ENCODE measurements at places on chromosomes 4 and X.

GRCh38 chrX:39442332-39442731, 641.1 kb downstream of the MID1IP1 start:
- DNase-seq = no peak

GRCh38 chr4:76677571-76678326, 220.2 kb downstream of the SOWAHB start:
- no peak for DNase-seq

DNA sequence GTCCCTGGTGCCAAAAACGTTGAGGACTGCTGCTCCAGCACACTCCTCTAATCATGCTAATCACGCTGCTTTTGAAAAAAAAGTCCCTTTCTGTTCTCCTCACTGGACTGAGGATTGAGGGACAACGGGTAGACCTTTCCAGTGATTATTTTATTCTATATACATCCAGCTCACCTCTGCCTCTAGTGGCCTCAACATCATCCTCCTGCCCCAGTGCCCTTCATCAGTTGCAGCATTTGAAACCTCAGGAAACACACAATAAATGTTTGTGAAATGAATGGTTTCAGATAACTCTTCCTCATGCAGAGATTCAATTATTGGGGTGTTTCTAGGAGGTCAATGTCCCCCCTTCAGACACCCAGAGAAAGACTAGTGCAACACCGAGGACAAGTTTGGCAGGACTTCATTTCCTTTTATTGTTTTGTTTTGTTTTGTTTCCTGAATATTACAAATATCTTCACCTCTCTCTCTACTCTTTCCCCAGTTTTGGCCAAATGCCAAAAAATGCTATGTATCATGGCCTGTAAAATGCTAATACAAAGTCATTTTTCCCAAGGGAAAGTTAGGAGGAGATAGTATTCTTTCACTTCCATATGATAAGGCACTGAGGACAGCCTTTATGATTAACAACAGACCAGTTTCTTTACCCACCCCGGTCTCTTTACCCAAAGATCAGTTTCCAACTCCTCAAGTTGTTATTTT, 460.1 kb upstream of the SLIT2 start:
- no peak for DNase-seq

- DNase-seq = no peak
Observed at GRCh38 chr4:72900952-72901351, 168.6 kb downstream of the COX18 start.

GRCh38 chr4:41120297-41121217, 93.8 kb downstream of the APBB2 start:
- no peak for DNase-seq

DNA sequence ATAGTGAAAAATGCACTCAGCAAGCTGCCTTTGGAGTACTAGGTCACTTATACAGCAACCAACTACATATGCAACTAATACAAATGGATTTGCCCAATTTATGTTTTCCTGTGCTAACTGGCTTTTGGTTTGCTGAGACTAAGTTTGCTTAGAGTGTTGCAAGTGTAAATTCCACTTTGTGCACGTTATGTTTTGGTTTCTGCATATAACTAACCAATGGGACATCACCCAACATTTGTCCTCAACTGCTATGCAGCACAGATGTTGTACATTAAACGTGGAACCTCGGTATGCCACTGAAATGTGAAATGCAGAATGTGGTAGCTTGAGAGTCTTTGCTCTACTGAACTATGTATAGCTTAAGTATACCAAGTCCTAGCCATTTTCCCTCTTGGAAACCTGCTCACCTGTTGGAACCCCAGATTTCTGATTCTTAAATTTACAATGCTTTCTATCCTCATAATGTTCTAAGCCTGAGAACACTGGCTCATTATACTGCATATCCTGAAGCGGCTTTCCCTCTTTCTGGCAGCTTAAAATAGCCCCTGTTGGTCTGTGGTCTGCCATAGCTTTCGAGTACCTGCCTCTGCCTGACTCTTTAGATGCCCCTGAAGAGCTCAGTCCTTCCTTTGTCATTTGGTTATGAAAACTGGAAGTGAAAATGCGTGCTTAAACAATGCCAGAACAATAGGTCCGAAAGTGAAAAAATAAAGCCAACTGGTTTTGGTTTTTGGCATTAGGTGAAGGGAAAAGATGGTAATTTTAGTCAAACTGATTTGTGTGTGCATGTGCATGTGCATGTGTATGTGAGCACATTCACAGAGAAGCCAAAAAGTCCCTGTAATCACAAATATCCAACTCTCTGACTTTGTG, 158.0 kb downstream of the SH2D1A start:
- DNase-seq = no peak

DNA sequence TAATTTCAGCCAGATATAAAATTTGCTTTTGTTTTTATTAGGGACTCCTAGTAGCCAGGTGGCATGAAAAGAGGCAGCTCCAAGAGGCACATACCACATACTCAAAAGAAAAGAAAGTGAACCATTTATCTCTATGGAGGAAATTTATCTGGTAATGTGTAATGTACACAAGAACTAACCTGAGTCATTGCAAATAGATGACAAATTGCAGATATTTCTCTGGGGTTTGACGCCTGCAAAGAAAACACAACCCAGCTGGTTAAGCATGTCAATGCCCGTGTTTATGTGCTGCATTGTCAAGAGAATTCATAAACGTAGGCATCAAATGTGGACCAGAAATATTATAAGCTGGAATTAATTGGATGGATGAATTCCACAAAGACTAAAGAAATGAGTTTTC, 46.9 kb upstream of the PHKA2 start:
- DNase-seq = no peak

- no peak for DNase-seq
Observed at GRCh38 chr4:45713996-45714395, 409.9 kb downstream of the GABRG1 start.

DNA sequence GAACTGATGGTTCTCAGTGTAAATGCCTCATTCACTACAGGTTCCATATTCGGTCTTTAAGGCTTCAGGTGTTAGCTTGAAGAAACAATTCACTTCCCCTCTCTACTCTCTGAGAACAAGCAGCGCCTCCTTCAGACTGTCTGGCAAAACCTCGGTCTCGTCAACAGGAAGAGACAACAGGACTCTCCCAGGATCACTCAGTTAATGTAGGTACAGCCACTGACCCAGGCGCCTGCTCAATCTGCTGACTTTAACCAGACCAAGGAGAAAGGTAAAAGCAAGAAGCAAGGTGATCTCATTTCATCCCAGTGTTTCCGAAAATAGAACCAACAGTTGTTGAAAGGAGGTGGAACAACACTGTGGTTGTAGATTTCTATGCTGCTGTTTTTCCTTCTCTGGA, 102.2 kb downstream of the SLC2A9 start:
- DNase-seq = no peak

DNA sequence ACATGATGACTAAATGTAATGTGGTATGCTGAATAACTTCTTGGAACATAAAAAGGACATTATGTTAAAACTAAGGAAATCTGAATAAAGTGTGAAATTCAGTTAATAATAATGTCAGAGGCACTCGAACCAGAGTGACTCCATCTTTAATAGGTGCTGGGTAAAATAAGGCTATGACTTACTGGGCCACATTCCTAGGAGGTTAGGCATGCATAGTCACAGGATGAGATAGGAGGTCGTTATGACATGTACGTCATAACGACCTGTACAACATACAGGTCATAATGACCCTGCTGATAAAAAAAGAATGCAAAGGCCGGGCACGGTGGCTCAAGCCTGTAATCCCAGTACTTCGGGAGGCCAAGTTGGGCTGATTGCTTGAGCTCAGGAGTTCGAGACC, 28.9 kb upstream of the OPHN1 start:
- no peak for DNase-seq

GRCh38 chr4:161291222-161291621, 872.6 kb downstream of the FSTL5 start:
- no peak for DNase-seq

GRCh38 chr4:40808926-40809457, 59.2 kb downstream of the NSUN7 start:
- no peak for DNase-seq

- DNase-seq = no peak
Observed at GRCh38 chr4:79626101-79626500, 218.1 kb upstream of the GK2 start.

- DNase-seq = no peak
Observed at GRCh38 chr4:40840255-40840984, 90.7 kb downstream of the NSUN7 start.

DNA sequence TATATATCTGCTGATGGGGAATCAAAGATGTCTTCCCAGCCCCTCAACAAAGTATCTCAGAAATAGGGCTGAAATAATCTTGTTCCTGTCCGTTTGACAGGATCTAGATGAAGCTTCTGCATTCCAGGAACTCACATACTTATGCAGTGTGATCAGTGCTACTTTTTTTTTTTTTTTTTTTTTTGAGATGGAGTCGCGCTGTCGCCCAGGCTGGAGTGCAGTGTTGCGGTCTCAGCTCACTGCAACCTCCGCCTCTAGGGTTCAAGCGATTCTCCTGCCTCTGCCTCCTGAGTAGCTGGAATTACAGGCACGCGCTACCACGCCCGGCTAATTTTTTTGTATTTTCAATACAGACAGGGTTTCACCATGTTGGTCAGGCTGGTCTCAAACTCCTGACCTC, 36.4 kb downstream of the DHX15 start:
- DNase-seq = no peak

GRCh38 chrX:116395752-116396151, 40.7 kb upstream of the SLC6A14 start:
- no peak for DNase-seq

GRCh38 chr4:73685052-73685451, 55.3 kb upstream of the CXCL8 start:
- DNase-seq = no peak

DNA sequence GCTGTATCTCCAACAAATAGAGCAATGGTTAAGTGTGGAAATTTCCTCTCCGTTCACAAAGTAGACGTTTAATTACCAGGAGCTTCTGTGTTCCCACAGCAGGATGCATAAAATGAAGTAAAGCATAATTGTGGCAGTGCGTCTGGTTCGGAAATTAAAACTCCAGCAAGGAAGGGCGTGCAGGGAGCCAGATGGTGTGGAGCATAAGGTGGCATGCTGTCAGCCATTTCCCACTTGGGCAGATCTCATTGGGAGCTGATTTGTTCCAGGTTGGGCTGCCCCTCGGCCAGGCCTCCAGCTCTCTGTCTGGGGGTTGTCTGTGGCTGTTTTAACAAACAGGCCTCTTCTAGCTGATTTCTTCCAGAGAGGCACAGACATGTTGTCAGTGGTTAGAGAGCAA, 182.1 kb upstream of the CLNK start:
- no peak for DNase-seq

GRCh38 chrX:139967300-139967699, 2.0 kb upstream of the CXorf66 start:
- no peak for DNase-seq

GRCh38 chr4:140070366-140070765, 83.6 kb downstream of the MAML3 start:
- DNase-seq = no peak

GRCh38 chr4:71277353-71277752, 61.5 kb upstream of the SLC4A4 start:
- no peak for DNase-seq

DNA sequence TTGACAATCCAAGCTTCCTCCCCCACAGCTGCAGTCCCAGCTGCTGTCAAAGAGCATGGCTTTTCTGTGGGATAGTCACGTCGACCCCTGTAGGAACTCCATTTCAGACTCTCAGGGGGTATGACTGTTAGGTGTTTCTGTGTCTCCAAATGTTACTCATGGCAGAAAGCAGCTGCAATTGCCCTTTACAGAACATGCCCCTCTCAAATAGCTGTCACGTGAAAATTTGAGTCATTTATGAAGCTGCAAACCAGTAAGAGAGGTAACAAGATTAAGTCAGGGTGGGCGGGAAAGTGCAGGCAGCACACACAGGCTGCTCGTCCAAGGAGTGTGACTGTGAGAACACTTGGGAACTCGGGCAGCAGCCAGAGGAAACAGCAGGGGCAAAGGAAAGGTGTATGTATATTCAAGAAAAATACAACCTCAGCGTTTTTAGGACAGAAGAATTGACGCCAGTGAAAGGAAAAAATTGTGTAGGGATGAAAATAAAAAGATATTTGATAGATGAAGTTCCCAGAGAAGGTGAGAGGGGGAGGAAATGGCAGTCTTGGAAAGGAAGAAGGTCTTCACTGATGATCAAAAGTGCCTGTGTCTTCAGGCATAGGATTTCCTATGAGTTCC, 66.5 kb upstream of the TMEM184C start:
- DNase-seq = no peak

GRCh38 chrX:139204898-139205667, 325.5 kb upstream of the F9 start:
- DNase-seq = no peak

GRCh38 chrX:13742397-13743176, 8.0 kb downstream of the OFD1 start:
- peak; percentile 44 for DNase-seq

DNA sequence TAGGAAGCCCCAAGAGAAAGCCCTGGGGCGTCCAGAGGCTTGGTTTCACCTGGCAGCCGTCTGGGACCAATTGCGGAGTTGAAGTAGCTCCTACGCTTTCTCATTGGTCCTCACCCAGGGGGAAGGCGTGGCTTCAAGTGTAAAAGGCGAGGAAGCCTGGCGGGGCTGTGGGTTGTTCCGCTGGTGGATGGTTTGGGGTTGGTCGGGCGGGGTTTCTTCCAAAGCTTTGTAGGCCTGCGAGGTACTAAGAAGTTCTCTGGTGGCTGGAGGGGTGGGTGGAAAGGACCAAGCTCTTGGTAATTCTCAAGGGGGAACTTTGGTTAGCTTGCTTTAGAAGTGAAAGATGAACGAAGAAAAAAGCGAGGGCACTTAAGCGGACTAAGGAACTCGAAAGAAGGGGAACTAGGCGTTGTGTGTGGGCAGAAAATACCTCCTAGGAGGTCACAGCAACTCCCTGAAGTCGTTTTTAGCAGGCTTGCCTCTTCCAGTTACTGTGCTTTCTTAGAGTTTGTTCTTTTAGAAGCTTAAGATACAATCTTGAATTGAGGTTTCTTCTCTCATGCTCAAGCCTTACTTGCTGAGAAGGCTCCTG, 36.6 kb downstream of the CCNG2 start:
- peak; percentile 73 for DNase-seq

GRCh38 chrX:103640401-103641155, 11.8 kb downstream of the TCEAL1 start:
- no peak for DNase-seq

DNA sequence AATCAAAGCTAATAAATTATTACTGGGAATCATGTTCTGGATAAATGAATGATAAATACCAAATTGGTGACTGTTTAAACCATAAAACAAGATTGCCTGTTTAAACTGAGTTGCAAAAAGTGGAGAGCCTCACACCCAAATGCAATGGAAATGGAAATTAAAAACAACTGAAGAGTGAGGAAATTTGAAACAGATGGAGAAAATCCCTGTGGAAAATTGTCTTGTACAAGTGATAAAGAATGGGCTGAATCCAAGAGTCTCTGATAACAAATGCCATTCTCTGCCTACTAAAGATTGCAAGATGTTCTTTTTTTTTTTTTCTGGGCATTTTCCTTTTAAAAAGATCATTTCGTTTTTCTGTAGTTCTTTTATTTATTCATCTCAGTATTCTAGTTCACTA, 426.3 kb downstream of the NLGN4X start:
- no peak for DNase-seq

- no peak for DNase-seq
Observed at GRCh38 chr4:173121076-173121561, 47.5 kb upstream of the GALNT7 start.
